Kidney glomerular epithelial cell (primary cell): ENCODE measurements at places on chromosomes 5 and 9.

GRCh38 chr5:168947212-168947868 is 353.6 kb downstream of the SLIT3 start:
- DNase-seq = peak; percentile 38

- DNase-seq = no peak
Observed at GRCh38 chr9:36659500-36659899, 86.8 kb downstream of the MELK start.

- DNase-seq = no peak
Observed at GRCh38 chr5:58987193-58987592, 404.3 kb downstream of the RAB3C start.

DNA sequence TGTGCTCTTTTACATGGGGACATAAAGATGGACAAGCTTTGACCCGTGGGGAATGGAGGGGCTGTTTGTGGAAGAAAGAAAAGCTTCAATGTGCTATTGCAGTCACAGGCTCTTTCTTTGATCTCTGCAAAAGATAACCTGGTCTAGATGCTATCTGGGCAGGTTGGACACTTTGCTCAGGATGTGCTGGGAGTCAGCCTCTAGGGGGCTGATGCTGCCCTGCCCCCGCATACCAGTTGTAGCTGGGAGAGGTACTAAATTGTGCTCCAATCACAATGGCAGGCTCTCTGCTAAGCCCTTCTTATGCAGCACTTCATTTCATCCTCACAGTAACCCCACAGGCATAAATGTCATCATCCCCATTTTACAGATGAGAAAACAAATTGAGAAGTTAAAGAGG is 67.2 kb downstream of the PSD2 start:
- DNase-seq = no peak

DNA sequence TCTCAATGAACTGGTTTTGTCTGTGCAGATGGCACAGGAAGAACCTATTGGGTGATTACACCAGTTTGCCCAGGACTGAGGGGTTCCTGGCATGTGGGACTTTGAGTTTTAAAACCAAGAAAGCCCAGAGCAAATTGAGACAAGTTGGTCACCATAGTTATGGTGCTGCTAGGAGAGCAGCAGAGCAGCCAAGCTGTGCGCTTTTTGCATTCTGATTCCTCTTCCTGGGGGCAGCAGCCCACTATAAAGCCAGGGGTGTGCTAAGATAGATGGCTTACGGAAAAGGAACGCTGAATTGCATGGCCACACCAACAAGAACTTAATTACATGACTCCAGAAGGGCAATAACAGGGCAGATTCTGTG is 49.7 kb downstream of the TIMD4 start:
- DNase-seq = no peak

DNA sequence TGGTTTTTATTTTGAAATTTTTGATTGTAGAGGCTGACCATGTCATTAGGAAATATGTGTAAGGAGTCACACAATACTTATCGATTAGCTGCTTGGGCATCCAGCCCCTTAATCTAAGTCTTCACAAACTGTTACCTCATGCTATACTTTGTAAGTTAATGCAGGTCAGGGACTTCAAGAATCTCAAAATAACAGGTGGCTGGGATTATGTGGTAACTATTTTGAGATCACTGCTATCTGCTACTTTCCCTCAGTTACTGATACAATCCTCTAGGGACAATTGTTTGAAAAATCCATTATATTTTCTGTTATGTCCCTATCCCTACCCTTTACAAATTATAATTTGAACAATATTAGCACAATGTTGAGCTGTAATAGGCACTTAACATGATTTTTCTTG is 21.7 kb downstream of the FTMT start:
- no peak for DNase-seq

DNA sequence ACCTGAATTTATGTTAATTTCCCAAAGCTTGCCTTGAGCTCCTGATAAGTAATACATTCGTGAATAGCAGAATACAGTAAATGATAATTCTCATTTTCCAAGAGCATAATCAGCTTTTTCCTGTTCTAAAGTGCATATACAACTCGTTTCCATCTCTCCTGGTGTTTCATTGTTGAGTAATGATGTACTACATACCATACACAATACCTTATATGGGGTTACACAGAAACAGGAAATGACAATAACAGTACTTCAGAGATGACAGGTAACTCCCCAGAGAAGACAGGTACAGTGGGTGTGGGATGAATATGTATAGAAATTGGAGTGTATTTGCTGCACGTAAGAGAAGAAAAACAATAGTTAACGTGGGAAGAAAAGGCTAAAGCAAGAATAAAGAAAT is 287.1 kb downstream of the TENT4A start:
- DNase-seq = no peak

- no peak for DNase-seq
Observed at GRCh38 chr9:21852754-21853153, 50.3 kb downstream of the MTAP start.

DNA sequence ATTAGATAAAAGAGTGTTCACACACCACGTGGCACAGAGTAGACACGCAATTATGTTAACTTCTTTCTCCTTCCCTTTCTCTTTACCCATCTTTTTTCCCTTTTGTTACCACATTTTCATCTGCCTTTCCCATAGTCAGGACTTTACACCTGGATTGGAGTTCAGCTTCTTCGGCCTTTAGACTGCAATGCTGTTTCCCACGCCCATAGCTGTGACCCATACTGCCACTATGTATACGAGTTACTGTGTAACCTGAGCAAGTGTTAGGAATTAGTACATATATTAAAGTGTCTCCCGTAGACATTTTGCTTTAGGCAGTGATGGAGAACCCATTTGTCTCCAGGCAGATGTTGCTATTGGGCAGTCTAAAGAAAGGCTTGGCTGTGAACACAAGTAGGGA is 143.6 kb upstream of the SLC28A3 start:
- DNase-seq = no peak

GRCh38 chr9:131727184-131727759 is 12.6 kb downstream of the RAPGEF1 start:
- DNase-seq = no peak

DNA sequence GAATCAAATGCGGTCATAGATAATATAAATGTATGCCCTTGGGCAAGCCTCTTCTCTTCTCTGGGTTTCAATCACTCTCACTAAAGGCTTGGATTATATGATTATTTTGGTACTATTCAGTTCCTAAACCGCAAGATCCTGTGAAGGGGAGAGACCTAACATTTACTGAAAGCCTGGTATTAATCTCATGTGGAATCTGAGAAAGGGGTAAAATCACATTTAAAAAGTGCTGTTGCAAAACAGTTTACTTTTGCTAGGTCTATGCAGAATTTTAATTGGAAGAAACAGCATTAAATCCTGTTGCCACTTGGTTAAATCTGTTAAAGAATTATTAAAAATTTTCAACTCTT is 50.7 kb downstream of the SLC44A1 start:
- DNase-seq = no peak

DNA sequence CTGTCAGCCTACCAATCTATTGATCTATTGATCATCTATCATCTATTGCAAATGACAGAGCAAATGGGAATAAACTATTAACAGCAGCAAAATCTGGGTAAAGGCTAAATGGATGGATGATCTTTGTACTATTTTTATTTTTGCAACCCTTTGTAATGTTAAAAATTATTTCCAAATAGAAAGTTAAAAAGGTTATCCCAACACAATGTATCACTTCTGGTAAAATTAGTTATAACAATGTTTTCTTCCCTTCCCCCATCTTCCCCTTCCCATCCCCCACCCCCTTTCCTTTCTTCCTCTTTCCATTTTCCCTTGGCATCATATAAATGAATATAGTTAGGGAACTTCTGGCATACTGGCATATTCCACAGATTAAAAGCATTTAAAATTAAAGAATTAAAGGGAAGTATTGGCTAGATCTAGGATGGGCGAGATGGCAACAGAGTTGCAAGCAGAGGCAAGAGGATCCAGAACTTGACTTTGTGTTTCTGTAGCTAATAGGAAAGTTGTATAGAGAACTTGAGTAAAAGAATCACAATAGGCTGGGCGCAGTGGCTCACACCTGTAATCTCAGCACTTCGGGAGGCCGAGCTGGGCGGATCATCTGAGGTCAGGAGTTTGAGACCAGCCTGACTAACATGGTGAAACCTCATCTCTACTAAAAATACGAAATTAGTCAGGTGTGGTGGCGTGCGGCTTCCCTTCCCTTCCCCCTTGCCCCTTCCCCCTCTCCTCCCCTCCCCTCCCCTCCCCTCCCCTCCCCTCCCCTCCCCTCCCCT is 66.6 kb upstream of the TAF11L2 start:
- DNase-seq = no peak

GRCh38 chr5:63959177-63959982 is 2.9 kb downstream of the HTR1A start:
- DNase-seq = no peak
